ENCODE measurements at places on chromosomes 7 and 10.

GRCh38 chr10:95241533-95241932 is 47.5 kb downstream of the ACSM6 start:
- DNase-seq: no peak

- DNase-seq: no peak
Measured at GRCh38 chr7:51139796-51140195, 176.8 kb downstream of the COBL start.

- DNase-seq: no peak
Measured at GRCh38 chr7:67105377-67105776, 108.7 kb downstream of the TYW1 start.

DNA sequence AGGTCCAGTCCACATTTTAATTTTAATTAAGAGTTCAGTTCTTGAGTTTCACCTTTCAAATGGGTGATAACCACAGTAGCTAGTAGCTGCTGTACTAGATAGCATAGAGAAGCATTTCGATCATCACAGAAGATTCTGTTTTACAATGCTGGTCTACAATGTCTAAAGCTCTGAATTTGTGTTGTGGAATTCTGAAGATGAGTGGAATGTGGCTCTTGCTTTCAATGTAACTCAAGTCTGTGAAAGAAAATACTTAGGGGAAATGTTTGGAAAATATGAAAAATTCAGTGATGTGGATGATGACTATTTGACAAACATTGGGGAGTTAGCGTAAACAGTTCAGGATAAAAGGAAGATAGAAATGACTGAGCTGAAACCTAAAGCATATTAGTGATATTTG is 139.4 kb downstream of the GNAT3 start:
- no peak for DNase-seq
